ENCODE measurements at places on chromosomes 13 and 19. TPM values are rescaled to one million over a fixed set of nuclear protein-coding genes. Genes with fewer than 3 reads are reported as not detected.

Gene TNFRSF19
- 8.5 TPM for total RNA-seq

Gene KCNN4
- total RNA-seq = 8.7 TPM

Gene GSX1
- 0.19 TPM for total RNA-seq

Gene NANOS3
- 1.4 TPM for total RNA-seq

Gene ZNF221
- total RNA-seq = 2.4 TPM

Gene PLPP2
- total RNA-seq = 2.6 TPM

Gene NXNL1
- total RNA-seq = not detected

Gene CPB2
- 0.05 TPM for total RNA-seq

Gene CNFN
- total RNA-seq = 0.85 TPM

Gene CEACAM4
- total RNA-seq = 0.52 TPM

Gene RASIP1
- total RNA-seq = 3.3 TPM

Gene GET3
- total RNA-seq = 67.2 TPM

Gene ENOX1
- 4.0 TPM for total RNA-seq

Gene TYROBP
- total RNA-seq = 52.6 TPM

Gene ZFR2
- total RNA-seq = 0.33 TPM

Gene PRTN3
- total RNA-seq = 25.2 TPM

Gene SRRM5
- total RNA-seq = 0.05 TPM

Gene WIZ
- 2.9 TPM for total RNA-seq

Gene ATP8B3
- 1.3 TPM for total RNA-seq

Gene C5AR1
- 2.2 TPM for total RNA-seq

Gene CACNG7
- not detected for total RNA-seq

Gene MBD3L2
- total RNA-seq = 0.09 TPM

Gene ICAM5
- total RNA-seq = 0.85 TPM

Gene EBI3
- 5.7 TPM for total RNA-seq

Gene EFNB2
- total RNA-seq = 13.8 TPM

Gene UHRF1
- 71.7 TPM for total RNA-seq

Gene EPN1
- 9.9 TPM for total RNA-seq

Gene CEACAM8
- 1.7 TPM for total RNA-seq

Gene KIR2DL4
- total RNA-seq = not detected

Measured in thymus (tissue), 14 donors.